Skeletal muscle tissue (tissue), 5 donors: ENCODE measurements at places on chromosomes 7 and 10. TPM values are rescaled to one million over a fixed set of nuclear protein-coding genes. Genes with fewer than 3 reads are reported as not detected.

WNT8B gene
- not detected for total RNA-seq

NPSR1 gene
- 1.6 TPM for total RNA-seq

H2BK1 gene
- total RNA-seq, result not detected

NAT16 gene
- not detected for total RNA-seq
